Fibroblast of lung (primary cell): ENCODE measurements at places on chromosomes 5 and 9.

DNA sequence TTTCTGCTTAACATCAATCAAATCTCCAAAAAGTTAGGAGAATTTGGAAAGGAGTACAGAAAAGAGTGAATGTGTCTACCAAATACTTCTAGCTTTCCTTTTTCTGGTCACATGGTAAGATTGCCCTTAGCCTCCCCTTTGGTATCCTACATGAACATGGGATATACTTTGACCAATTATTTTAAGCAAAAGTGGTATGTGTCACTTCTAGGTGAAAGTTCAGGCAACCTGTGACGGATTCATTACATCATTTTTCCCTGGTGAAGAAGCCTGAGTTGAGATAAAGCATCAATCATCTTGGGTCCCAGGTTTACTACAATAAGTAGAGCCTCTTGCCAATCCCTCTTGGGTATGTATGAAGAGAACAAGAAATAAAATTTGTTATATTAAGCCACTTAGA, 419.2 kb downstream of the PDE4D start:
- DNase-seq: no peak

DNA sequence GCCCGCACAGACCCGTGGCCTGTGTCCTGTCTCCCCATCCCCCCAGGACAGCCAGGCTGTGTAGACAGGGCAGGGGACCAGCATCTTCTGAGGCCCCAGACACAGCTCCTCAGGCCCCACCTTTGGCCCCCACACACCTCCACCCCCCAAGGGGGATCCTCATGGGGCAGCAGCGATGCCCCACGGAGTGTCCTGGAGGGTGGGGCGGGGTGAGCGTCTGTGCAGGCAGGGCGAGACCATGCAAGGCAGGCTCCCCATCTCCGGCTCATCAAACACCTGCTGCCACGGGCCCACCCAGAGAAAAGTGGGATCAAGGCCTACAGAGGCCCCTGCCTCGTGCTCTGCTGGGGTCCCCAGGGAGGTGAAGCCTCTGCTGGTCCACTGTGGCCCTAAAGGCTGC, 118.7 kb upstream of the FOXD4L5 start:
- DNase-seq: no peak

- DNase-seq: peak; percentile 47
Measured at GRCh38 chr9:106860721-106861639, 2.0 kb upstream of the ZNF462 start.

DNA sequence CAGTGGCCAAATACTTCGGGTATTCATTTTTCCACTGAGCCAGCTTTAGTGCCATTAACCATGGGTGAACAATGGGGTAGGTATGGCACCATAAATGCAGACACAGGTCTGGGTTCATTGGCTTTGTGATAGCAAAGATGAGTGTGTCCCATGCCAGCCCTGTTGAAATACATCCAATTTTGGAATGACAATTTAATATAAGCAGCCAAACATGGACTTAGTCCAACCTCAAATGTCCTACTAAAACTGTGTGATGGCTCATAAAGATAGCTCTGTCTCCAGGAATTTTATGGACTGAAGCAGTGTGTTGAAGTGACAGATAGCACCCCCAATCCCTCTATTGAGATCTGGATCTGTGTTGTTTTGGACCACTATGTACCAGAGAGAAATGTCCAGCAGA, 514.9 kb downstream of the RASEF start:
- DNase-seq: no peak

DNA sequence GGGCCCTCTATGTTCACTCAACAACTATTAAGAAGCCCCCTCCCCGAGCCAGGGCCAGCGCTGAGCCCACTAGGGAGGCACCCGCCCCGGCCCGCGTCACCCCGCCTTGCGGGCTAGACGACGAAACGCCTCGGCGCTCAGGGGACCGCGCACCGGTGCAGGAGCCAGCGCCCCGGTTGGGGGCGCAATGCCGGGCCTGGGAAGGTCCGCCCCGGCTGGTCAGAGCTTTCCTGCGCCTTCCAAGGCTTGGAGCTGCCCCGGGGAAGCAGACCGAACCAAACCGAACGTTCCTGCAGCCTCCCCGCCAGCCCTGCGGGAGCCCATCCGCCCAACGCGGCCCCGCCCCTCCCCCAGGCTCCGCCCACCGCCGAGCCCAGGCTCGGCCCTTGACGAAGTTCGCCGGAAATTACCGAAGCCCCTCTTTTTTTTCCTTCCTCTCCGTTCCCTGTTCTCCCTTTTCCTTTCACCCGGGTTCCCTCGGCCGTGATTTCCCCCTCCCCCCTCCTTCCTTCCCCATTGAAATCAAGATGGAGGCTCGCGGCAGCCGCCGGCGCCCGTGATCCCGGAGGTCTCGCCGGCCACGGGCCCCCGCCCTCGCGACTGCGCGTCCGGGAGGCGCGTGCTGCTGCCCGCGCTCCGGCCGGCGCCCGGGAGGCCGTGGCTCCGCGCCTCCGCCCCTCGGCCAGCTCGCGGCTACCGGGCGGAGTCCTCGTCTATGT, at the start of gene TRIO:
TSS of gene TRIO (plus strand) at position 516 of the 719 bp plus-strand sequence. CDS start 384 bp downstream, outside the sequence.
- DNase-seq: peak; percentile 93

DNA sequence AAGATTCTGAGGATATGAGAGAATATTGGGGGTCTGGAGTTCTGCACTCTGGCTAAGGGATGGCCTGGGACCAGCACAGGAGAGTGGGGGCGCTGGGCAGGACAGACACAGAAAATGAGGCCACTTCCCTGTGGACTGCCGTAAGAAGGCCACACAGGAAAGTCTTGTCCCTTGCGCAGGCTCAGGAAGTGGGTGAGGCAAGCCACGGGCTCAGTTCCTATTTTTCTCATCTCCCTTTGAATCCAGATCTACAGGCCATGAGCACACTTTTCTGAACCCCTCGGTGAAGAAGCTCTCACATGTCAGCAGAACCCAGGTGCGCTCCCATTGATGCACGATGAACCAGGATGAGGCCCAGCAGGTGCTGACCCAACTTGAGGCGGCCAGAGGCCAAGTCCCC, 207.4 kb downstream of the AGTPBP1 start:
- DNase-seq: no peak

DNA sequence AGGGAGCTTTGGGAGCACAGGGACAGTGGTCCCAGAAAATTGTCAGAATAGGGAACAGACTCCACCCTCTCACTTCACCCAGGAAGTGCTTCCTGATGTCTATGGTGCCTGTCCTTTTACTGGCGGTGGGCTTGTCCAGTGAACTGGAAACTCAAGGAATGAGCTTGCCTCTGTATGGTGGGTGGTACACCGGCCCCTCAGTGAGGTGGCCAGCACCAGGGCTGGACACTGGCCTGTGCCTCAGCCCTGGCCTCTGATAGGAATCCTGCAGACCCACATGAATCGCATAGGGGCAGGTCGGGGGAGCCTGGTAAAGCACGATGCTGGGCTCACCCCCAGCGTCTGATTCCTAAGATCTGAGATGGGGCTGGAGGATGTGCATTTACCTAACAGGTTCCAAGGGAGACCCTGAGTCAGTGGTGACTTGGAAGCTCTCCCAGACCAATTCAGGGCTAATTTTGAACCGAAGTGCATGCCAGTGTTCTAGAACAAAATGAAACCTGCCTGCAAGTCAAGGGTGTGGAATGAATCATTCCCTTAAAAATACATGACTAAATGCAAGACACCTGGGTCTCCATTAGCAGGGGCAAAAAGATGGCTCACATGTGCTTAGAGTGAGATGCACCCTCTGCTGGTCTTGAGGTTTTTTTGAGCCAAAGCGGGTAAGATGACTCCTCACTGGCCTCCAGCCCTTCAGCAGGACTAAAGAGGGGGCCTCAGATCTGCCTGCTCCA, 178.3 kb downstream of the HSPA4 start:
- DNase-seq: no peak

DNA sequence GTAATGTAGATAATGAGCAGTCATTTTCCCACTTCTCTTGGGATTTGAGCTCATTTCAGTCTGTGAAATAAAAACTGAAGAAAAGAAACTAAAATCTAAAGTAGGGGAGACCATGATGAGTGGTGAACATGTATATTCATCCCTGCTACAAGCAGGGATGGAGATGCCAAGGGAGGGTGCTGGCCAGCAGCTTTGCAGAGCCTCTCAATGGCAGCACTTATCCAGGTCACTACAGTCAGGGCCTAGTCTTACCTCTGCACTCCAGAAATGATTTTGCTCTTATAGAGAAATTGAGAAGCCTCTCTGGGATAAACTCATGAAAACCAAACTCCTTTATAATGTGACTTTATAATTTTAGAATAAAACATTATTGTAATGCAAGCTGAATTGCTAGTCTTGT, 317.6 kb downstream of the FBXL17 start:
- no peak for DNase-seq

DNA sequence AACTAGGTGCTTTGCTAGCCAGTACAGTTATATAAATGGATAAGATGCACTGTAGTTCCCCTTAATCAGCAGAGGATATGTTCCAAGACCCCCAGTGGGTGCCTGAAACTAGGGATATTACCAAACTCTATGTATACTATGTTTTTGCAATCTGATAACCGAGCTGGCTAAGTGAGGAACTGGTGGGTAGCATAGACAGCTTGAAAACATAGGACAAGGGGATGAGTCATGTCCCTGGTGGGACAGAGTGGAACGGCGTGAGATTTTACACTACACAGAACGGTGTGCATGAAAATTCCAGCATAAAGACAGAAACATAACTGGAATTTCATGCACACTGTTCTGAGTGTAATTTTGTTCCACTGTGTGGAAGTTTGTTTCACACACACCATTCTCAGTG, 86.9 kb downstream of the BASP1 start:
- peak; percentile 13 for DNase-seq

- no peak for DNase-seq
Measured at GRCh38 chr9:135924628-135925338, 17.4 kb upstream of the CAMSAP1 start.
